Upper lobe of left lung (tissue), 6 donors: ENCODE measurements at places on chromosomes 4 and X. TPM values are rescaled to one million over a fixed set of nuclear protein-coding genes. Genes with fewer than 3 reads are reported as not detected.

- DNase-seq = no peak
Observed at GRCh38 chrX:107482046-107482445, 32.6 kb downstream of the FRMPD3 start.

Gene ARSJ
- total RNA-seq = 17.6 TPM

Gene ARX
- total RNA-seq = not detected

Gene GTPBP6
- total RNA-seq = 41.9 TPM
